ENCODE measurements at places on chromosomes 5 and 9.

DNA sequence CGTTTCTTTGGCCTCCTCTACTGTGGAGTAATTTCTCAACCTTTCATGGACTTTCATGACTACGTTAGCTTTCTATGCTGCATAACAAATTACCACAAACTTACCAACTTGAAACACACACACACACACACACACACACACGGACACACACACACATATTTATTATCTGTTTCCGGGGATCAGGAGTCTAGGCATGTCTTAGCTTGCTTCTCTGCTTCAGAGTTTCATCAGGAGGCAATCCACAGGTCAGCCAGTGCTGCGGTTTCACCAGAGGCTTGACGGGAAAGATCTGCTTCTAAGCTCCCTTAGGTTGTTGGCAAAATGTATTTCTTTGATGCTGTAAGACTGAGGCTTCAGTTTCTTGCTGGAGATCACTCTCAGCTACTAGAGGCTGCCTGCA is 59.0 kb upstream of the C9orf72 start:
- H3K4me1 ChIP-seq, result no peaks in the 10 kb centered on the region
- H3K27ac ChIP-seq, result no peak overlapping the region

DNA sequence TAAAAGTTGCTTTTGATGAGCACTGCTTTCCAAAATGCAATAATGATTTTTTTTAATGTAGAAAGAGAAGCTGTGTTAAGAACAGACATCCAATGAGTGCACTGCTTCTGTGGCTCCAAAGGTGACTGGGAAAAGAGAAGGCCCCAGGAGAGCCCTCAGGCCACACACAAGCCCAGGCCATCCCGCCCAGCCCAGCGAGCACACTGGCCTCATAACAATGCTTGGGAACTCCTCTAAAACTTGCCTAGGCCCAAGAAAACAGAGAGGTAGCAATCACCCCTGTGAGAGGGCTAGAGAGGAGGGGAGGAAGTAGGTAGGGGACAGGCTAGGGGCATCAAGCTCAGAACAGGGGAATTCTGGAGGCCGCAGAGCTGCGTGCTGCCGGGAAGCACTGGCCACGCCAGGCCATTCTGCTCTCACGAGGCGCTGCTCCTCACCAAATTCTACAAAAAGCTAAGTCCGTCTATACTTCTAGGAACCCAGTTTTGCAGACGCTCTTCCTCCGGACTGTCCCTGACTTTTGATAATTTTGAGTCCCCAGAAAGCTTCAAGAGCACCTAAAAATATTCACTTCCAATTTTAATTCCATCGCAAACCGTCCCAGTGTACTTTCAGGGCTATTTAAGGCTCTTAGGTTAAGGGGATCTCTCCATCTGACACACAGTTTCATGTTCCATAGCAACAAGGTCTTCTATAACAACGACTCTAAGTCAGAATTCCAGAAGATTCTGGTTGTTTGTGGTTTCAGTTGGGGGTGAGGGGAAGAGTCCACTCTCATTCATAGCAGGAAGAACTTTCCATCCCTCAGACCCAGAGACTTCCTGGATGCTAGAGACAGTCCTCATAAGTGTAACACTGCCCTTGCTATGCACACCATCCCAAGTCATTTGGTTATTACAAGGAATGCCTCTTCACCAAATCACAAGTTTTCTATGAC is 51.0 kb downstream of the HABP4 start:
- no peak for DNase-seq
- H3K4me3 ChIP-seq, result no peak overlapping the region
- no peaks in the 10 kb centered on the region for H3K36me3 ChIP-seq
- no peaks in the 10 kb centered on the region for H3K4me1 ChIP-seq

DNA sequence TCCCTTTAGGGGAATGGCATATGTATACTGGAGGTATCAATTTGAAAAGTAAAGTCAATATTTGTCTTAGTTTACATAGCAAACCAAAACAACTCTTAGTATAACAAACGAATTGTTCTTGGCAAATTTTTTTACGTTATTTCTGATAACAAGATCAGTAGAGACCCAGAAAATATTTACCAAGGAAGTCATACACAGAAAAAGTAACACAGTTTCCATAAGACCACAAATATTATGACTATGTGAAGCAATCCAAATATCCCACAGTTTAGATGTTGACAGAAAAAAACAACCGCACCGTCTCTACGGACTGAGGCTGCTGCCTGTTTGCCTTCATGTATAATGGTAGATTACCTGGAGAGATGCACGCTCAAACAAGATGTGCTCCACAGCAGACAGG is 46.5 kb upstream of the DAPK1 start:
- no peaks in the 10 kb centered on the region for H3K4me1 ChIP-seq
- no peaks in the 10 kb centered on the region for H3K36me3 ChIP-seq
- no peak overlapping the region for H3K4me3 ChIP-seq
- no peak overlapping the region for H3K27ac ChIP-seq
- peaks cover 3% of the 10 kb centered on the region for H3K27me3 ChIP-seq
- DNase-seq, result no peak

DNA sequence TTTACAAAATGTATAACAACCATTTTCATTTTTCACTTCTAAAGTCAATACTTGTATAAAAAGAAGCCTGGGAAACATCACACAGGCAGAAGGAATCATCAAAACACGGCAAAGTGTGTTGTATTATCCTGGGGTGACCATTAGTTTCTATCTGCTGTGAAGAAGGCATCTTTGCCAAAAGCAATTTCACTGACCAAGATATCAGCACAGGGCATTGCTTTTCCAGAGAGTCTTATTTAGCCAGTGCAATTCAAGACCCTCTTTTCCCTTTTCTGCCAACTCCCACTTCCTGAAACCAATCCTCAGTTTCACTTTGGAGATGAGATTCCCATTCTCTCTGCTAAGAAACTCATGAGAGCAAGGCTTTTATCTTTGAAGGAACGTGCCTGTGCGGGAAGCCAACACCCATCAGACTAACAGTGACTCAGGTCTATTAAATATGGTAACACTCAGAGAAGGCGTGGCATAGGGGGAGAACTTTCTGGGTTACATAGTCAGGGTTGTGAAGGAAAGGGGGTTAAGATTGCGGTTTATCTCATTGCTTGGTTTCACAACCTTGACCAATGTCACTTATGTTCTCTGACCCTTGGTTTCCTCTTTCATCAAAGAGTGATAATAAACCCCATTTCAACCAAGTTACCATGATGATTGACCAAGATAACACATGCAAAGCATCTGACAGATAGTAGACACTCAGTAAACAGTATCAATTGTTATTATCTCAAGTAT is 666.9 kb upstream of the KLF4 start:
- H3K27me3 ChIP-seq, result no peaks in the 10 kb centered on the region
- H3K4me1 ChIP-seq, result no peaks in the 10 kb centered on the region
- H3K27ac ChIP-seq, result no peak overlapping the region
- DNase-seq, result no peak
- no peak overlapping the region for H3K4me3 ChIP-seq
- no peaks in the 10 kb centered on the region for H3K36me3 ChIP-seq

DNA sequence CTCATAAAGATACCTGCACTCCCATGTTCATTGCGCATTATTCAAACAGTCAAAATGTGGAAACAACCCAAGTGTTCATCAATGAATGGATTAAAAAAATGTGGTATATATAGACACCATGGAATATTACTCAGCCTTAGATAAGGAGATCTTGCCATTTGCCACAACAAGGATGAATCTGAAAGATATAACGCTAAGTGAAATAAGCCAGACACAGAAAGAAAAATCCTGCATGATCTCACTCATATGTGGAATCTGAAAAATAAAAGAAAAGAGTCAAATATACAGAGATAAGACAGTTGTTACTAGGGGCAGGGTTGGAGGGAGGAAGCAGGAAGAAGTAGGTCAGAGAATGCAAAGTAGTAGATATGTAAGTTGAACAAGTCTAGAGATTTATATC is 17.6 kb upstream of the SLIT3 start:
- H3K27ac ChIP-seq, result no peak overlapping the region
- no peaks in the 10 kb centered on the region for H3K4me1 ChIP-seq
- no peak overlapping the region for H3K4me3 ChIP-seq
- H3K27me3 ChIP-seq, result peaks cover 23% of the 10 kb centered on the region
